ENCODE measurements at places on chromosomes 1 and 21.

DNA sequence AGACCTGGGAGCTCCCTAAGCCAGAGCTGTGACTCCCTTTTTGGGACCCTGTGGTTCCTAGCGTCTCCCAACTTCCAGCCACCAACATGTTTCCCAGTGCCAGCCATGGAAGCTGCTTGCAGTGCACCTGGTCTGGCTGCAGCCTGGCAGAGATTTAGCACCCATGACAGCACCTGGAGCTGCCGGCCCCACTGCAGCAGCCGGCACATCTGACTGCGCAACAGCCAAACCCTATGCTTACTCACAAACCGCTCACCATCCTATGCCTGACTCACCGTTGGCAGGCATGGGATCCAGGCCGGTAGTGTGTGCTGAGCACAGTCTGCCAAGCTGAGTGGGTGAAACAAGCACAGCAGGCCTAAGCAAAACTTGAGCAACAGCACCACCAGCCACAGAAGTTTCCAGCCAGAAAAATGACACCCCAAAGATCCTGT lies 435.9 kb upstream of the PRMT6 start:
- no peak for DNase-seq

DNA sequence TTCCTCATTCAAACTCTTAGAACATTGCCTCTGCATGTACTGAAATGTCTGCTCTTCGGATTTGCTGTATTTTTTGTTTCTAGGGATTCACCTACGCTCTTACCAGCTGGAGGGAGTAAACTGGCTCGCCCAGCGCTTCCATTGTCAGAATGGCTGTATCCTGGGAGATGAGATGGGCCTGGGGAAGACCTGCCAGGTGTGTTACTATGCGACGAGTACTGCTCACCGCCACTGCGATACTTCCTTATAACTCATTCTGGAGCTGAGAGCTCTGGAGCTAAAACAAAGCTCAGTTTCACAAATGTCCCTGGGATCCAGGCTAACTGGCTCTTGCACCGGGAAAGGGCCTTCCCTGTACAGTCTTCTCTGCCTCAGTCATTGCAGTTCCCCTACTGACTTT lies 10.1 kb downstream of the CHD1L start:
- DNase-seq: no peak

DNA sequence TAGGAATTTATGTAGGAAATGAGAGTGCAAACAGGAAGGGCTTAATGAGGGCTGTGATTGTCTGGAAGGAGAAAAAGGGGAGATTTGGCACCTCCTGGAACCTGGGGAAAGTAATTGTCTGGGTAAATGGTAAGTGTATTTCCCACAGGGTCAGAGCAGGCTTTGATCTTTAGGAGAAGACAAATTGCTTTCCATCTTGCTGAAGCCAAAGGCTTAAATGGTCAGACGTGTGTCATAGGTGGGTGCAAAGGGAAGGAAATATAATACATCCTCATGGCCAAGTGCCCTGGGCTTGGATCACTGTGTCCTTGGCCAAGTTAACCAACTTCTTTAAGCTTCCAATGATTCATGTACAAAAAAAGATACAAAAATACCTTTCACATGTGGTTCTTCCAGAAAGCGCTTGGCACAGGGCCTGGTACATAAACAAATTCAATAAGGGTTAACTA lies 1.3 kb upstream of the DUSP23 start:
- DNase-seq: no peak

GRCh38 chr1:205813755-205814058 lies 709 bp upstream of the SLC41A1 start:
- DNase-seq: no peak

GRCh38 chr1:12547586-12548225 lies 70.3 kb downstream of the DHRS3 start:
- no peak for DNase-seq

DNA sequence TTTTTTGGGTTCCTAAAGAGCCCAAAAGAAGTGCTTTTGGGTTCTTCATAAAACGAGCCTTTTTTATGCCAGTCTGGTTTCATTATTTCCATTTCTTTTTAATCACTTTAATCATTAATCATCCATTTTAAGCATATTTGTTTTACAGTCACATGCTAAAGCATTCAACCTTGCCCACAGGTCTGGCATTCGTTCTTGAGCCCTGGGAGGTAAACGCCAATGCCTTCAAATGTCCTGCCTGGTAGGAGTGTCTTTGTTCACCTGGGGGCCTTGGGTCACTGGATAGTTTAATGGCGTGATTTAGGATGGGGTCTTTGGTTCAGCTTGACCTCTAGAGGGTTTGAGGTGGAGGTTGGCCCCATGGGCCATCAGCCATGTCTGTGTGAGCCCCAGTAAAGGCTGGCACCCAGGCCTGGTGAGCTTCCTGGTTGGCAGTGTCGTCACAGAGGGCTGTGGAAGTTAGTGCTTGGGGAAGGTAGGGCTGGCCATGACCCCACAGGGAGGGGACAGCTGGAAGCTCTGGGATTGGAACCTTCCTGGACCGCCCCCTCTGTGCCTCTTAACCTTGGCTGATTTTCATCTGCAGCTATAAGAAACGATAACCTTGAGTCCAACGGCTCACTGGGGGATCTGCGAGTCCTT lies 20.2 kb downstream of the C1orf174 start:
- no peak for DNase-seq

DNA sequence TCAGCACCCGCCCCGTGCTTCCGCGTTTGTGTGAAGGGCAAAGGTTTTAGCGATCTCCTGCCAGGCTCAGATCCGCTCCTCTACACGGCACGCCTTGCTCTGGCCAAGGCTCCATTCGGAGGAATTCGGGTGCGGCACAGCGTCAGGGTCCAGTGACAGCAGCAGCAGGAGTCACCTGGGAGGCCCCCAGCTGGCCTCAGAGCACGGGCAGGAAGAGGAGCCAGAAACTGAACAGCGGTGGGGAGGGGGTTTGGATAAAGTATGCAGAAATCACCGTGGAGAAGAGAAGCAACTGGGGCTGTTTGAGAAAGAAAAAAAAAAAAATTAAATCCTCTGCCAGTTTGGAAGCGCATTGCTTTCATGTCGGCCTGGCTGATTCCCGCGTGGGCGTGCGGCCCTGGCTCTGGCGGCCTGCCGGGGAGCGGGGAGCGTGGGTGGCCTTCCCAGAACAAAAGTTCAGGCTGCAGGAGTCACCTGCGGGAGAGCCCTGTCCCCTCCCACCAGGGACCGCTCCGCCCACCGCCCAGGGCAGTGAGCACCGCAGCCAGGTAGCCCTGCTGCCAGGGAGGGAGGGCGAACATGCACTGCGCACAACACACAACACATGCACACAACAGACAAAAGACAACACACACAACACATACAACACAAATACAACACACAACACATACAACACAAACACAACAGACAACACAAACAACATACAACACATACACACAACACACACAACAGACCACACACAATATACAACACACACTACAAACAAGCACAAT lies 107.6 kb downstream of the ETS2 start:
- no peak for DNase-seq

DNA sequence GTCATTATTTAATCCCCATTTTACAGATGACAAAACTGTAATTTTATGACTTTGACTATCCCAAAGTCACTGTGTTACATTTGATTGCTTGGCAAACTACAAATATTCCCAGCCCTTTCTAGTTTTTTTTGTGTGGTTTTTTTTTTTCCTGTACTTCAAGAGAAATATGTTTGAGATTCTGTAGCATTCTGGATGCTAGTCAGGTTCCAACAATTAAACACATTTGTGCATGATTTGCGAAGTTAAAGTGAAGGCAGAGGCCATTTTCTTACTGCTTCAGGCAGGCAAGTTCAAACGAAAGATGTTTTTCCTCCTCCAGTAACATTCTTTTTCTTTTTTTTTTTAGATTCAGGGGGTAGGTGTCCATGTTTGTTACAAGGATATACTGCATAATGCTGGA lies 107.9 kb upstream of the SERTAD4 start:
- no peak for DNase-seq

GRCh38 chr1:184881941-184882913 lies 92.1 kb downstream of the NIBAN1 start:
- DNase-seq: no peak

- DNase-seq: no peak
These were observed 58.6 kb upstream of the ARHGAP29 start for GRCh38 chr1:94296018-94296417.

DNA sequence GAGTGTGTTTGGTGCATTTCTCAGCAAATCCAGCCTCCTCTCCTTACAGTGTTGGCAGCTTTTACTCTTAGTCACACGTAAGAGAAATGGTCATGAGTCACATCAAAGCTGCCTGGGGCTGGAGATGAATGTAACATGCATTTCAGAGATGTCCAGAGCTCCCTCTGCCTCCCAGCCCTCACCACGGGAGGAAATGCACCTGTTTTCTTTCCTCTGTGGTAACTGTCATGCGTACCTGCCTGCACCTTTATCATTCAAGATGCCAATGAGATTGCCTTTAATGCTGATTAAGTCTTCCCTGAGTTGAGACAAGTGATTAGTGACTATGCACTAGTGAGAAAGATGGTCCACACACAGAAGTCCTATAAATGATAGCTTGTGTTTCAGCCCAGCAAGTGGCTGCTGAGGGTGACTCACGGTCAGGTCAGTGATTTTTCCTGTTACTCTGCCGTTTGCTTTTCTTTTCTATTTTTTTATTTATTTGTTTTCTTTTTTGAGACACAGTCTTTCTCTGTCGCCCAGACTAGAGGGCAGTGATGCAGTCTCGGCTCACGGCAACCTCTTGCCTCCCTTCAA lies 277.3 kb upstream of the FMN2 start:
- no peak for DNase-seq

DNA sequence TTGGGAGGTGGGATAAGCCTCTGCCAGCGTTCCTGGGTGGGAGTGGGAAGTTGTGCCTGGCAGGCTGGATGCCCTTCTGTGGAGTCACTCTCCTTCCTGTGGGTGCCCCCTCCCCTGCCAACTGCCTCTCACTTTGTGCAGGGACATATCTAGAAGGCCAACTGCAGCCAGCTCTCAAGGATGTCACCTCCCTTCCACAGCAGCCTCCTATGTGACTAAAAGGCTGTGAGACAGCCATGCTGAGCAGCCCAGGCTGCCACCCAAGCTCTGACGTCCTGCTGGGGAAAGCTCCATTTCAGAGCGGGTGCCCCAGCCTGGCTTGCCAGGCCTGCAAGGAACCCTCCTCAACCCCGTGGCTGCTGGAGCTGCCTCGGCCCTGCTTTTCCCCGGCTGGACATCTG lies 19.6 kb upstream of the SLC26A9 start:
- DNase-seq: no peak

- DNase-seq: no peak
These were observed 33.9 kb downstream of the WDR4 start for GRCh38 chr21:42845296-42845965.

DNA sequence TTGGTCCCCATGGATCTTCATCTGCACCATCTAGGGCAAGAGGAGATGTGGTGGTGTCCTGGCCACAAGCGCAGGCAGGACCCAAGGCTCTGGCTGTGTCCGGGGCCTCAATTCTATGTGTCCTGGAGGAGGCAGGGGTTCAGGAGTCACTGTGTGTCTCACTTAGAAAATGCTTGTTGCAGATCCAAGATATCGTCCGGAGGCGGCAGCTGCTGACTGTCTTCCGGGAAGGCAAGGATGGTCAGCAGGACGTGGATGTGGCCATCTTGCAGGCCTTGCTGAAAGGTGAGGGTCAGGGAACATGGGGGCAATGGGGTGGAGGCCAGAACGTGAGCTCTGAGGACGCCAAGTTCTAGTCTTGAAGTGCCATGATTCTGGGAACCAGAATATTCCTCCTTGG lies 29.1 kb downstream of the TRPM2 start:
- DNase-seq: no peak

DNA sequence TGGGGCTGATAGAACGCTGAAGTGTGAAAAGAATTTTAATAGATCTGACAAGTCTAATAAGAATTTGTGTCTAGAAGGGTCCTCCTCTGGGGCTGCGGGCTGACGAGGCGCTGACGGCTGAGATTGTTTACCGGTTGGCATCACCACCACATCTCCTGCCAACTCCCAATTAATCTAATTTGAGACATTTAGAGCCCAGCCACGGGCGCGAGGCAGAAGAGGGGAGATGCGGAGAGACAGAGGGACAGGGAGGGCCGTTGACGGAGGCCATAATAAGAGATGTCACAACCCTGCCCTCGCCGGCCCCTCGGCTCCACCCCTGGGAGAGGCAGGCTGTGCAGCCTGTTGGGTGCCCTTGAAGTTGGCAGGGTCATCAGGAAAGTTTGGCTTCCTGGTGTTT lies 109.3 kb downstream of the PAX7 start:
- no peak for DNase-seq

DNA sequence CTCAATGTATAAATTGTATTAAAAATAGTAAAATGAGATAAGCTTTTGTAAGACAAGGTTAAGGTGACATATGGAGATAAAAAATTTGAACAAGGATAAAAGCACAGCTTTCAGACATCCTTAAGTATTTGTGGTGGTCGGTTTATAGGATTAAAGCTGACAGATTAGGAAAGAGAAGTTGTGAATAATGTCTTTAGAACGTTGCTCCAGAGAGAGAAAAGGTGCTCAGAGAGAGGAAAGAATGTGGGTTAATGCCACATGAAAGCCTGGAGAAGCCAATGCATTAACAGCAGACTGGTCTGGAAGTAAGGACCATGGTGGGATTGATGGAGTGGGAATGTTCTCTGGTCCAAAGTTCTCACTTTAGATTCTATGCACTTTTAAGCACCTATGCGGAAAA lies 44.8 kb downstream of the ATP6V1G3 start:
- no peak for DNase-seq

DNA sequence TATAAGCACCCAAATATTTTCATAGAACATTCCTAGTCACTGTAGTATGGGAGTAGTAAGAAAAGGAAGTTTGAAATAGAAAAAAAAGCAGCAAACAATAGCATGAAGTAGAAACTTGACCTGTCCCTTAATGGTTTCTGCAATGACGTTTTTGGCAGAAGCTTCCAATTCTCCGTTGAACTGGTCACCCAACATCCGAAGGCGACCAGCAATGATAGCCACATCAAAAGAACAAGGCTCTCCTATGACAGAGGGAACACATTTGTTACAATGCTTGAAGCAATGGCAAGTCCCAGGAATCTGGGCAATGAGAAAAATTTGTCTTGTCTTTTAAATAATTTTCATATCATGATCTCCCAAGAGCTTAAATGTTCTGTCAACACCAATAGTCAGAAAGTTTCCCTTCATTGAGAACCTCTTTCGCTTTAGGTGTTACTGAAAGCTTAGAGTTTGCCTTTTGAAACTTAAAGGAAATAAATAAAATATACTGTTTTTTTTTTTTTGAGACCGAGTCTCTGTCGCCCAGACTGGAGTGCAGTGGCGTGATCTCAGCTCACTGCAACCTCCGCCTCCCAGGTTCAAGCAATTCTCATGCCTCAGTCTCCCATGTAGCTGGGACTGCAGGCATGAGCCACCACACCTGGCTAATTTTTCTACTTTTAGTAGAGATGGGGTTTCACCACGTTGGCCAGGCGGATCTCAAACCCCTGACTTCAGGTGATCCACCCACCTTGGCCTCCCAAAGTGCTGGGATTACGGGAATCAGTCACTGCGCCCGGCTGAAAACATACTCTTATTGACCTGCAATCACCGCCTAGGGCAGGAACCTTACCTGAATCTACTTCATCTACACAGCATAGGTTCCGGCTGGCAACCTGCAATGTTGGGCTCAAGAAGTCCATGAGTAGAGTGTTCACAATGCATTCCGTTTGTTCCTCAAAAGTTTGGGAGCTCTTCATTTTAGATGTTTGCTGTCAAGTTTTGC lies 672 bp downstream of the BCL2L15 start:
- no peak for DNase-seq

GRCh38 chr21:42627527-42628289 lies 25.7 kb upstream of the PDE9A start:
- no peak for DNase-seq

- no peak for DNase-seq
These were observed 13.0 kb downstream of the CAPN8 start for GRCh38 chr1:223652436-223652941.

GRCh38 chr1:235835226-235835625 lies 31.5 kb downstream of the LYST start:
- DNase-seq: no peak
